ENCODE measurements at places on chromosomes 4 and X. TPM values are rescaled to one million over a fixed set of nuclear protein-coding genes. Genes with fewer than 3 reads are reported as not detected.

PLK4 gene
- total RNA-seq, result 5.9 TPM

KLF8 gene
- 0.67 TPM for total RNA-seq

TMEM35A gene
- total RNA-seq, result not detected

PTCHD1 gene
- not detected for total RNA-seq

SHISA3 gene
- total RNA-seq, result not detected

F9 gene
- not detected for total RNA-seq

SPON2 gene
- 26.4 TPM for total RNA-seq

HSD17B13 gene
- 0.27 TPM for total RNA-seq

ATOH1 gene
- not detected for total RNA-seq

LONRF3 gene
- total RNA-seq, result 3.8 TPM

CYSLTR1 gene
- 0.19 TPM for total RNA-seq

RPL34 gene
- total RNA-seq, result 3,442 TPM

SLC9B1 gene
- total RNA-seq, result 1.7 TPM

ATP2B3 gene
- not detected for total RNA-seq

FGD1 gene
- not detected for total RNA-seq

PNMA6F gene
- not detected for total RNA-seq

GCNA gene
- total RNA-seq, result 3.9 TPM

CPLX1 gene
- 1.2 TPM for total RNA-seq

MAOA gene
- not detected for total RNA-seq

APOO gene
- total RNA-seq, result 7.6 TPM

CENPI gene
- 0.35 TPM for total RNA-seq

RUFY3 gene
- 26.5 TPM for total RNA-seq

OCRL gene
- 2.1 TPM for total RNA-seq

LPAR4 gene
- not detected for total RNA-seq

UGT2B7 gene
- total RNA-seq, result not detected

DCAF12L1 gene
- not detected for total RNA-seq

All from CD8-positive, alpha-beta T cell (primary cell).